ENCODE measurements at places on chromosomes 2 and 18. TPM values are rescaled to one million over a fixed set of nuclear protein-coding genes. Genes with fewer than 3 reads are reported as not detected.

DNA sequence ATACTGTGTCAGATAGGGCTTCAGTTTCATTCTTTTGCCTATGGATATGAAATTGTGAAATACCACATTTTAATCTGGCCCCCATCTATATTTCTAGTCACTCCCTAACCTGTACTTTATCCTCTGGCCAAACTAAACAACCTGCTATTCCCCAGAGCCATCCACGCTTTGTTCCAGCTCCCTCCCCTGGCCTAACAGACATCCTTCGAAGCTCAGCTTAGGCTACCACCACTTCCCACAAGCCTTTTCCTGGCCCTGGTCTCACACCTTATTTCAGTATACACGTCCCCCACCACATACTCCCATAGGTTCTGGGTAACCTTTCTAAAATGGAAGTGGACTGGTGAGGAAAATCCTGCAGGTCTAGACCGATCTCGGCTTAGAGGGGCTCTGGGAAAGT lies 55.4 kb downstream of the MAP4K3 start:
- no peak for DNase-seq

DNA sequence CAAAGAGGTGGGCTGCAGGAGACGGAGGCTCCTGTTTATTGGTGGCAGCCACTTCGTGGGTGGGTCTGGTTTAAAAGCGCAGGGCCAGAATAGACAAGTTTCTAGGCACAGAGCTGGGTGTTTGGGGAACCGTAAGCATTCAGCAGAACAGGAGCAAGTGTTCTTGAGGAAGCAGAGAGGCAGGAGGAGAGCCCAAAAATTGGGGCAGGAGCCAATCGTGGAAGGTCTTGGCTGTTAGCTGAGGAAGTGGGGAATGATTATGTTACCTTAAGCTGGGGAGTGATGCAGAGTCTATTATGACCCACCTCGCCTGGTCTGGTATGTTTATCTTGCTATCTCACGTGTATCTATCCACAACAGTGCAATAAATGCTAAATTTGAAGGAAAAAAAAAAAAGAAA lies 64.3 kb upstream of the ATL2 start:
- DNase-seq, result no peak

The PLGLB2 gene
- polyA plus RNA-seq, result 1.2 TPM

DNA sequence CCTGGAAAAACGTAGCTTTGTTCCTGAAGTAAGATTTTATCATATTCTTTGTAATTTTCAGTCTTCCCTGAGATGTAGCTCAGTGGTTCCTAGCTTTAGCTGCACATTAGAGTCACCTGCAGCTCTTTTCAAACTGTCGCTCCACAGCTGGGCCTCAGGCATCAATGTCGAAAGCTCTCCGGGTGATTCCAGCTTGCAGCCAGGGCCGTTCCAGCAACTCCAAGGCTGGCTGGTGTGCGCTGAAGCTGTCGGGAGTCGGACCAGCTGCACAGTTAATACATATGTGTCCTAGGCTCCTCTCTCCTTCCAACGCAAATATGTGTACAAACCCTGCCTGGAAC lies 609 bp upstream of the ZNF2 start:
- DNase-seq, result no peak

GRCh38 chr2:164890544-164890943 lies 48.9 kb upstream of the COBLL1 start:
- no peak for DNase-seq

DNA sequence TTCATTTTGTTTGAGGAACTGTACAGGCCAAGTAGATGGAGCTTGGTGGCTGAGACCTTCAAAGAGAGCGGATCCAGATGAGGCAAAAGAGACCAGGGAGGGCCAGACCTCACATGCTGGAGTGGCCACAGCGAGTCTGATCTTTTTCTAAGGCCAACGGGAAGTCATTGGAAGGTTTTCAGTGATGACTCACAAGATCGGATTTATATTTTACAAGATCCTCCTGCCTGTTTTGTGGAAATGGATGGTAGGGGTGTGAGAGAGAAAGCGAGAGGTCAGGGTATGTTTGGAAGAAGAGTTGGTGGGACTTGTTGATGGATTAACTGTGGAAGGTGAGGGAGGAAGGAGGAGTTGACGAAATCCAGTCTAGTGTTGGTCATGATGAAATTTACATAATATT lies 44.6 kb upstream of the TUBA3D start:
- no peak for DNase-seq

The CABLES1 gene
- 7.2 TPM for polyA plus RNA-seq
